ENCODE measurements at places on chromosomes 6 and 20.

DNA sequence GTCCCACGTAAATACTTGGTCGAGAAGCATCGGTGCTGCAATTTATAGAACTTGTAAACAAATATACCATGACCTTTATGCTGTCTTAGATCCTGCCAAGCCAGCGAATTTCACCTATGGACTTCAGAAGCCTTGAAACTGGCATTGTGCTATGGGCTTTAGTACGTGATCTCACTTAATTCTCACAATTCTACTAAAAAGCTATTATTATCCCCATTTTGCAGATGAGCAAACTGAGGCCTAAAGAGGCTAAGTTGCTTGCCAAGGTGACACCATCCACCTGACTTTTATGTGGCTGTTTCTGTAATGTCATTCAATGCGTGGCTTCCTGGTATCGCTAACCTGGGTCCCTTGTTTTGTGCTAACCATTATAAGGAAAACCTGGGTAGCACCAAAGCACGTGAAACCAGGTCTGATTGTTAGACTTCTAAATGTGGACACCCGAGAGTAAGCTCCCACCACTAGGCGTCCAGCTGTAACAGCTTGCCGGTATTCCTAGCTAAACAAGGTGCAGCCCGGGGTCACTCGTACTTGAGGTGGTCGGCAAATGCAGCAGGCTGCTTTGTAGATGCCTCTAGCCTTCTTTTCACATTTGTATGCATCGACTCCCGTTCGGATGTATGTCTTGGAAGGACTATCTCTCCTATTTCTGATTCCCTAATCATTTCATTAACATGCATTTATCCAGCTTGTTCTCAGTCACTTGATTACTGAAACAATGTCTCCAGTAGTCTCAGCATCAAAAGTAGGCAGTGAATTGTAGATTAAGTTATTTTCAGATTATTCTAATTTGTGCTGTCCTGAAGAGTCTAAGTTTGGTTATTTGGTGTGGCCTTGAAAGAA lies 1.1 kb downstream of the SYNJ2 start:
- no peak for DNase-seq

DNA sequence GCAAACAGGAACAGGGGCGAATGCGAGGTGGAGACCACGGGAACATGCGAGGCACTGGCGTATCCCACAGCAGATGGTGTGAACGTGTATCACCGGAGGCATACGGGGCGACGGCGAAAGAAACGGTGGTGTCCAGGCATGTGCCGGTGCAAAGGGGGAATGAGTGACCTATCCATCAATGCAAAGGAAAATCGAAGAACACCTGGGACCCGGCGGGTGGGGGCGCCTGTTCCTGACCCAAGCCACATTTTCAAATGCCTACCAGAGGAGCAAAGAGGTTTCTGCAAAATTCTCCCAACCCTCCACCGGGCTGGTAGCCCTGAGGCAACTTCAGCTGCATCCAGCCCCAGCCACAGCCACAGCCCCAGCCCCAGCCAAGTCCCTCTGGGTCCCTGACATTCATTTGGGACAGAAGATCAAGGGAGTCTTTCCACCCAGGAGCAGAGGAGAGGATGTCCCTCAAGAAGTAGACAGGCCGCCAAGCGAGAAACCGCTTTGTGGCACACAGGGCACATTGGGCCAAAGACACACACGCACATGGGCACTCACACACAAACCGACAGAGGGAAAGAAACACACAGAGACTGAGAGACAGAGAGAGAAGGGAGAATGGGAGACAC lies 164.0 kb upstream of the ZNF337 start:
- DNase-seq = no peak

- DNase-seq = no peak
Measured at GRCh38 chr6:149261364-149262040, 56.0 kb upstream of the TAB2 start.

DNA sequence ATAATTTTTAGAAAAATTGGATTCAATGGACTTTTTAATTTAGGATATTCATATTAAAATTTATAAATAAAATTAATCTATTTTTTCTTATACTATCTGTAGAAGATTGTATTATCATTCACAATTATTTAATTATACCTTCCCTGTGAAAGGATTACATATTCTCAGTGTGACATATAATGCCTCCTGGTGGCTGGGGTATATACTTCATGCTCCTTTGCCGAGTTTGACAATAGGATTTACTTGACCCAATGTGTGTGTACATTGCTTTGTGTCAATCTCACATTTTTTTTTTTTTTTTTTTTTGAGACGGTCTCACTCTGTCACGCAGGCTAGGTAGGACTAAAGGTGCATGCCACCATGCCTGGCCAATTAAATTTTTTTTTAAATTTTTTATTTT lies 230.0 kb upstream of the CHD6 start:
- no peak for DNase-seq

GRCh38 chr20:11849270-11849915 lies 68.3 kb upstream of the BTBD3 start:
- no peak for DNase-seq

DNA sequence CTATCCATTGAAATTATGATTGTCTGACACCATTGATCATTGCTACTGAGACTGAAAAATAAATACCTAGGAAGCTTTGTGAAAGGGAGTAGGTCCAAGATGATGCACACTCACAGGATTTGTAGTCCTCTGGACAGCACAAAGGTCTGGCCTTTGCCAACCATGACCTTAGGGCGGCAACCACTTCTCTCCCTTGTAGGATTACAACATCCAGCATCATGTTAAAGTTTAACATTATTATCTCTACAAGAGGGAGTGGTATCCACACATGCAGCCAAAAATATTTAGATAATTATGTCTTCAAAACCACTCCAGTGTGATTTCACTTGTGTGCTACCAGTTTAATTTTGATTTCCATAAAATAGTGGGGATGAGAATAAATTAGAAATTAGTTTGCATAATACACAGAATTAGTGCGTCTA lies 51.1 kb upstream of the NHSL1 start:
- DNase-seq = no peak

- DNase-seq = no peak
Measured at GRCh38 chr6:67735623-67736022, 899.5 kb upstream of the ADGRB3 start.

- no peak for DNase-seq
Measured at GRCh38 chr6:4778086-4778485, 1.9 kb downstream of the CDYL start.
